ENCODE measurements at places on chromosomes 3 and 15.

DNA sequence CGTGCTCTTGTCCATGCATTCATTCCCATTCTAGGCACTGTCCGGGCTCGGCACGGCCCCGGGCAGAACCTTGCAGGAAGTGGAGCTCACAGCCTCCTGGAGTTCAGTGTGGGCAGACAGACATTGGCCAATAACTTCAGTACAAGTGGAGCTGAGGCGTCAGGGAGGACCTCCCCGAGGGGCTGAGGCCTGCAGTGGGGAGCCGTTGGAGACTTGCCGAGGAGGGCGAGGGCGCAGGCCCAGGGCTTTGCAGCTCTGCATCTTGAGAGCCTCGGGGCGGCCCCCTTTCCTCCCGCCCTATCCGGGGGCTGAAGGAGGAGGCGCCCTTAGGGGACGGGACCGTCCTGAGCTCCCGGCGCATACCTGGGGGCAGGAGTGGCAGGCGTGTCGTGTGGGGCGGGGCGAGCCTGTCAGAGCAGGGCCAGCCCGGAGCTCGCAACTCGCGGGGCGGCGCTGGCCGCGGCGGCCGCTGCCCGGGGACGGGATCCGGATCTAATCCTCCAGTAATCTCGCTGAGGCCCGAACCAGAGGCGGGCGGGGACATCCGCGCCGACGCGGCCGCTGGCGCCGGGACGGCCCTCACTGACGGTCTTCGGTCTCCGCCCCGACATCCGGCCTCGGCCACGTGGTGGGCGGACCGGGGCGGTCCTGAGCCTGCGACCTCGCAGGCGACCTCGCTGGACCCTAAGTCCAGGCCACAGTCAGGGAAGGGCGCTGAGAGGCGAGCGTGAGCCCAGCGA, at the start of gene ACY1:
ACY1 (plus strand) TSS at position 698 of the 740 bp plus-strand sequence. CDS start 530 bp downstream, outside the sequence.
- DNase-seq, result peak; percentile 17

- DNase-seq, result no peak
Observed at GRCh38 chr3:110027446-110028080, 690.2 kb upstream of the DPPA4 start.

- DNase-seq, result no peak
Observed at GRCh38 chr15:88636050-88636449, 2.8 kb upstream of the ISG20 start.

GRCh38 chr15:77028451-77029165, 33.7 kb downstream of the PSTPIP1 start:
- DNase-seq, result no peak

DNA sequence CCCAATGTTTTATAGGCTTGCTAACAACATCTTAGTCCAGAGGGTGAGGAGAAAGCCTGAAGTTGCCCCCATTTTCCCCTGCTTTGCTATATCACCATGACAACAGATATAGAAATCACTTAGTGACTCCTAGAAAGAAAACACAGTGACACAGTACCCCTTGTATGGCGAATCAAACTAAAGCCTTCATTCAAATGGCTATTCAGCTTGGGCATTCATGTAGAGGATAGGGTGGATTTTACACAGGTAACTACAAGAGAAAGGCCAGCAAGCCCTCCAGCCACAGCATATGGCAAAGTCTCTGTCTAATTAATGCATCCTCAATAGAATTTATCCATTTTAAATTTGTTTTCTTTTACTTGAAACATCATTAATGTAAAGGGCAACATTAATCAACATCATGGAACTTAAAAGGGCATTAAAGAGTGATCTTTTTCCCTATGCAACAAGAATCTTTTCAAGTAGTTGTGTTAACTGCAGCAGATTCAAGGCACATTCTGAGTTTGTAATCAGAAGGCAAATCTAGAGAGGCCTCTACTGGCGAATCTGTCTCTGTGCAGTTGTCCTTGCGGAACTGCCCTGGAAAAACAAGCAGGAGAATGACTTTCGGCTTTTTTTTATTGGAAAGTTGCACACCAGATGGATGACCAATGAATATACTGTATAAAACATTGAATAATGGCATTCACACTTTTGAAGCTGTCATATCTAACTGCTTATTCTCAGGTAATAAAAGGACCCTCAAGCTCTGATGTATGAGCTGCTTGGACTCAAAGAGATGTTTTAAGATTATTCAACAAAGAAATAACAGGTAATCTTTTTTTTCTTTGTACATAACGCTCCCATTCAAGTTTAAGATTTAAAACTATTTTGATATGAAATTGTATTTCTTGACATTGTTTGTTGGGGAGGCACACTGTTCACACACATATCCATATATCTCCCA, 621.7 kb upstream of the AGTR1 start:
- DNase-seq, result no peak

- peak; percentile 9 for DNase-seq
Observed at GRCh38 chr3:50324351-50325112, 2.0 kb upstream of the HYAL2 start.

DNA sequence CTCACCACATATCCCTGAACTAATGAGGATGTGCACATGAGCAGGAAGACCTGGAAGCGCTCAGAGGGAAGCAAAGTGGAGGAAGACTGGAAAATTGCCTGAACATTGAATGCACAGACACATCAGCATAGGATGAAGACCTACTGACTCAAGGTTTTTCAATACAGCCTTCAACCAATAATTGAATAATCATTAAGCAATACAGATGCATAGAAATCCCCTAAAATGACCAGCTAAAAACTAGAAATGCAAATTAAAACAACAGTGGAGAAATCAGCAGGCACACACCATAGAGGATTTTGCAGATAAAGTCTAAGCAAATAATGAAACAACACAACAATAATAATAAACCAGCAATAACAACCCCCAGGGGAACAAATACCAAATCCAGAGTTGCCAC, 80.4 kb downstream of the CEP152 start:
- no peak for DNase-seq

GRCh38 chr15:25658560-25658959, 204.6 kb downstream of the ATP10A start:
- no peak for DNase-seq

DNA sequence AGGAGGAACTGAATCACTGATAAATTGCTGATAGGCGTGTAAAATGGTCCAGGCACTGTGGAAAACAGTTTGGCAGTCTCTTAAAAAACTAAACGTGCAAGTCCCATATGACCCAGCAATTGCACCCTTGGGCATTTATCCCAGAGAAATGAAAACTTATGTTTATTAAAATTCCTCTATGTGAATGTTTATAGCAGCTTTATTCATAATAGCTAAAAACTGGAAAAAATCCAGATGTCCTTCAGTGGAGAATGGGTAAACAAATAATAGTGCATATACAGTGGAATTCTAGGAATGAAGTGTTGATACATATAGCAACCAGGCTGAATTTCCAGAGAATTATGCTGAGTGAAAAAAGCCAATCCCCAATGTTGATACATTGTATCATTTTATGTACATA, 482.2 kb upstream of the PDZRN3 start:
- no peak for DNase-seq
